Small intestine (tissue), 16 donors: ENCODE measurements at places on chromosomes 5 and 9.

DNA sequence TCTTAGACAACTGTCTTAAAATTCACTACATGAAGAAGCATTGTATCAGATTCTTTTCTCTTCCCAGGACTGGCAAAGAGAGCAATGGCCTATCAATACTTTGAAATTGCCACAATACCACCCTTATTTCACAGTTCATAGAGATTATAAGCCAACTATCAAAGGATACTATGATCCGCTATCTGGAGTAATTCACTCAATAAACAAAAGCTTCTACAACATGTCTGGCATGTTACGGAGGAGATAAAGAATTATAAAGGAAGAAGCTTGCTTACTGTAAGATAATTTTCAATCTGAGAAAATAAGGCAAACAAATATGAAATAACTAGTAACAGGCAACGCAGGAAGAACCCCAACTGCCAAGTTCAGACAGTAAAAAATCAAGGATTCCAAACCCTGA is 114.8 kb downstream of the GNAQ start:
- no peak for DNase-seq

GRCh38 chr9:101247297-101247696 is 137.5 kb downstream of the BAAT start:
- no peak for DNase-seq

DNA sequence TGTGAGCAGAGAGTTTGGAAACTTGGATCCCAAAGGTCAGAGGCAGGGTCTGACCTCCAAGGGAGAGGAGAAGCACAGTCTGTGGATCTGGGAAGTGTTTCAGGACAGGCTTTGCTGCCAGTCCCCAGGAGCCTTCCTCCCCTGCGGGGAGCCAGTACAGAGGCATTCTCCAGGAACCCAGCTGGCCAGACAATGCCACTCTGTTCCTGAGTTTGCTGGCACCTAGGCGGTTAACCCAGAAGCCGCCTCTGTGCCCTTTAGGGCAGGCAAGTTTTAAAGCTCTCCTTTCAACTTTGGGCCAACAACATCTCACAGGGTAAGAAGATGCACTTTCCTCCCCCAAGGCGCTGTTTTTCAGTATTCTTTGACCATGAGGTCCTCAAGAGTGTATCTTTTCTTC is 37.0 kb upstream of the FGF1 start:
- no peak for DNase-seq

- DNase-seq = no peak
These were observed 73.7 kb downstream of the RCL1 start for GRCh38 chr9:4866239-4866969.

DNA sequence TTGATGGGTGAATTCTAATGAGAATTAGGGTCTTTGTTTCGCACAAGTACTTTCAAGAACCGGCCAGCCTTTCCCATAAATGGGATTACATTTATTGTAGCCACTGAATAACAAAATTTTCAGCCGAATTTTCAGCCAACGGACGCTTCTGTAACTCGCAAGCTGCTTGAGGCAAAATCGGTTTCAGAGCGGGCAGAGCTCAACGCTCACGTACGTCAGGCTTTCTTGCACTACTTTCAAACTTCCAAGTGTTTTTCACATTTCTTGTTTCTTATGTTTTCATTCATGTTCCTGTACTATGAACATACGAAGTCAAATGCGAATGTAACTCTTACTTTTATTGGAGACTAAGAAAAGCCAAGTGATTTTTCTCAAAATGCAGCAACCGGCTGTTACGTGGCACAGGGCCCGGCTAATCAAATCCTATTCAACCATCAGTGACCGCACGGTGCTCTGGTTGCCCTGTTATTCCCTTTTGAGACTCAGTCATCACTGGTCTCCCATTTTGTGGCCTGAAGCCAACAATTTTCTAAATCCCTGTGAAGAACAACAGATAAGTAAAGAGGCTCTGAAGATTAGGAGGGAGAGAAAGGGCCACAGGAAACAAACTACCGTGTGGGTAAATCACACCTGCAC is 68.5 kb downstream of the SLC28A3 start:
- no peak for DNase-seq

- DNase-seq = no peak
These were observed 70.5 kb downstream of the DMRT2 start for GRCh38 chr9:1120500-1121165.

- DNase-seq = no peak
These were observed 378.8 kb upstream of the TLE4 start for GRCh38 chr9:79193001-79193400.

- DNase-seq = no peak
These were observed 256 bp upstream of the CLINT1 start for GRCh38 chr5:157859227-157859575.

DNA sequence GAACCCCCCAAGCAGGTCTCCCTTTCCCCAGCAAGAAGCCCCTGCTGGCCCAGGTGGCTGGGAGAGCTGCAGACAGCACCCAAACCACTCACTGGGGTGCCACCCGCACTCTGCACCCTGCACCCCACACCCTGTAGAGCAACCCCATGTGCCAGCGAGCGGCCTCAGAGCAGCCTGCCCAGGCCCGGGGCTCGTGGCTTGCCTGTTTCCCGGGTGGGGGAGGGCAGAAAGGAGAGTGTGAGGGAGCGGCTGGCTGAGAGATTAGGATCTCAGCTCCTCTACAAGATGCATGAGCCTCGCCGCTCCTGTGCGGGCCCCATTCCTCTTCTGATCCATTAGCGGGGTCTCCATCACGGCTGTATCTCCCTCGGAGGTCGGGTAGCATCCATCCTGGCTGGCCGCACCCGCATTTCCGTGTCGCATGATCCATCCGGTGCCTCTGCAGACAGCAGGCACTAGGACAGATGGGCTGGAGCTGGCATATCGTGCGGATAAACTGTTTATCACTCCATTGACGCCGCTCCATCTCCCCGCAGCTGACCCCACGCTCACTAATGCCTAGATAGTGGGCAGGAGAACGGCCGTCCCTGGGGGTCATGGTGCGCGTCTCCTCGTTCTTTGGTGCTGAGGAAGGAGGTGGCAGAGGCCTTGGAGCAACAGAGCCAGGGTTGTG is 54.4 kb downstream of the MRPL36 start:
- DNase-seq = no peak

GRCh38 chr9:5043381-5043780 is 58.3 kb downstream of the JAK2 start:
- DNase-seq = no peak

GRCh38 chr9:136243631-136244030 is 2.0 kb downstream of the QSOX2 start:
- no peak for DNase-seq

- no peak for DNase-seq
These were observed 179.7 kb upstream of the ANKRD55 start for GRCh38 chr5:56412601-56413379.

GRCh38 chr5:125926172-125926571 is 497.0 kb upstream of the GRAMD2B start:
- no peak for DNase-seq
